ENCODE measurements at places on chromosomes 4 and X.

- DNase-seq, result peak; percentile 16
Observed at GRCh38 chrX:29419774-29420553, 795.4 kb upstream of the MAGEB2 start.

DNA sequence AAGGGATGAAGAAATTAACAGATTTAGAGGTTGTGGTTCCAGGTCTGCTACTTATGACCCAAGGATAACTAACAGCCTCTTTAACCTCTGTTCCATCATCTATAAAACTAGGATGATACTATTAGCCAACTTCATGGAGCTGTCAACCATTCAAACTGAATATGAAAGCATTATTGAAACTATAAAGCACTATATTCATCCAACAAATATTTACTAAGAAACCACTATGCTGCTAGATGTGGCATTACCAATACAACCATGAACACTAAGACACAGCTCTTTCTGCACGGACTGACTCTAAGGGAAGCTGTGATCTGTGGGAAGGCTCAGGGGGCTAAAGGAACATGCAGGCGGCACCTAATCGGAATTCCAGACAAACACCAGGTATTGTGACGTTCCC, 66.0 kb downstream of the APBB2 start:
- DNase-seq, result no peak

GRCh38 chr4:119629142-119629471, 503 bp upstream of the PDE5A start:
- DNase-seq, result no peak

DNA sequence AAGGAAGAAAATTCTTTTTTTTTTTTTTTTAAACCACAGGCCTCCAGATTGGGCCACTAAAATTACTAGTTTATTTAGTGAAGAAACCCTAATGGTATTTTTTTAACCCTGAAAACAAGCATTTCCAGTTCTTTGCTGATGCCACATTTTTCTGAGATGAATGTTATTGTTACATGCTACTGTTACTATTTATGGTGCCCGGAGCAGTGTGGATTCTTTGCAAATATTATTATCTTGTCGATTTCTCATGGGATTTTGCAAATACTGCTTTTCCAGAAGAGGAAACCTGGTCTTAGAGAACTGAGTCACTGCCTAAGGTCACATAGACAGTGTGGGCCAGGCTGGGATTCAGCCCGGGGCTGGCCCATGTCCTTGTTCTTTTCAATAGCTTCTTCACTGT, 8.7 kb upstream of the ALAS2 start:
- peak; percentile 50 for DNase-seq

GRCh38 chr4:153542834-153543233, 76.7 kb downstream of the TMEM131L start:
- no peak for DNase-seq

DNA sequence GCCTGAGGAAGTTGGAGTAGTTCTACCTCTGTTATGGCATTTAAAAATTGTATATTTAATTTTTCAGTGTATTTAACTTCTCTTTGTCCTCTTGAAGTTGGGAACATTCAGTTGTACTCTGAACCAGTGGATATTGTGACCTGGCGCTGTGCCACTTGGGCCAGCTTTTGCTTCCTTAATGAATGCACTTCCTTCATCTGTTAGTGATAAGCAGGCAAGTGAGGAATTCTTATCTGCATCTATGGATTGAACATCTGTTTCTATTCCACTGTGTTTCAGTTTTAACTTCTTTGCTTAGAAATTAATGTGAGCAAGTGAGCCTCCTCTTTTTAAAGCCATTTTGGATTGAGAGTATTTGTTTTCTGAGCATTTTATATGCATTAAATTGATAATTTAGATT, 128.3 kb downstream of the UCHL1 start:
- no peak for DNase-seq

- no peak for DNase-seq
Observed at GRCh38 chrX:45352611-45353010, 151.9 kb upstream of the DIPK2B start.

- DNase-seq, result peak; percentile 91
Observed at GRCh38 chr4:74374561-74375327, 9.8 kb downstream of the EREG start.

DNA sequence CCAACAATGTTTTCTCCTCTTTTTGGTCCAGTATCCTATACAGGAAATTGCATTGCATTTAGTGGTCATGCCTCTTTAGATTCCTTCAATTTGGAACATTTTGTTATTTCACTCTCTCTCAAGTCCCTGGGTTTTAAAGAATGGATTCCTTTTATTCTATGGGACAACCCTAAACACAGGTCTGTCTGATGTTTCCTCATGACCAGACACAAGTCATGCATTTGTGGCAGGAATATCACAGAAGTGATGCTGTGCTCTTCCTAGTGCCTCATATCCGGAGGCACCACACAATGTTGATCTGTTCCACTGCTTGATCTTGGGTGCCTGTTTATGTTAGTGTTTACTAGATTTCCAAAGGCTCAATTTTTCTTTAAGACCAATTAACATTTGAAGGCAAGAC, 69.7 kb upstream of the H2AZ1 start:
- no peak for DNase-seq

DNA sequence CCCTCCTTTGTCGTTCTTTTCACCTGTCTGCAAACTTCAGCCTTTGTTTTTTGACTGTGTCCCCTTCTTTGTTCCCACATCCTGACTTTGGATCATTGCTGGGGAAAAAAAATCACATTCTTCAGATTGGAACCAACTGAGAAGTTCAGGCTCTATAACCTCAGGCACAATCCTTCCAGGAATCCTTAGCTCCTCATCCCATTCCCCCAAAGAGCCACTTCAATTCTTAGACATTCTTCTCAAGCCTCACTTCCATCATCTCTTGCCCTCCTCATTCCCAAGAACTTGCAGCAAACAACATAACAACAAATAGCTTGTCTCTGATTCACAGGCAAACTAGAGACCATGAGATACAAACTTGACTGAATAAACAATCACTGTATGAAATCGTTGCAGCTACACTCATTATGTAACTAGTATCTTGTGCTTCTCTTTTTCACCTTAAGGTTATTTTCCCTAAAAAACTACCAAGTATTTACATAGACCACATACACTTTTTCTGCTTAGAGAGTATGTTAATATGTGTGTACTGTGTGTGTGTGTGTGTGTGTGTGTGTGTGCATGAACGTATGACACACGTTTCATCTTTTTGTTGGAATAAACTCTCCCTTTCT, 26.4 kb upstream of the PGM2 start:
- peak; percentile 27 for DNase-seq

- DNase-seq, result no peak
Observed at GRCh38 chrX:119638725-119639471, 32.7 kb upstream of the NKRF start.

GRCh38 chr4:2341911-2342652, 76.4 kb downstream of the ZFYVE28 start:
- DNase-seq, result no peak

DNA sequence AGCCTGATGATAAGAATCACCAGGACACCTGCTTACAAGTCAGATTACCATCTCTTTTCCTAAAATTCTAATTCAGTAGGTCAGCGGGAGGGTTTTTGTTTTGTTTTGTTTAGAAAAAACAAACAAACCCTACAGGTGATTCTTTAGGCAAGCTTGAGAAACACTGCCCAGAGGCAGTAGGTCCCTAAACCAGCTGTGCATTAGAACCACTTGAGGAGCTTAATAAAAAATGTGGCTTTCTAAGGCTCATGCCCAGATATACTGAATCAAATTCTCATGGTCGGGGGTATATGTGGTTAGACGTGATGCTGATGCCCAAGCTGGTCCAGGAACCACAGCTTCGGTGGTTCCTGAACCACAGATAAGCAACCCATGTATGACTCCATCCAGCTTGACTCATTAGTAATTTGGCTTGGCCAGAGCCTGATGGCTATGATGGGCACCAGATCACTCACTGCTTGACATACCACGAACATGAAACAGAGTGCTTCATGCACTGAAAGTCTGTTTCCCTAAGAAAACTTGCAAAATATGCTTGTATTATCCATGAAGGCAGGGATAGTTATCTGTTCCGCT, 338.1 kb upstream of the F9 start:
- DNase-seq, result no peak
